ENCODE measurements at places on chromosomes 6 and 20. TPM values are rescaled to one million over a fixed set of nuclear protein-coding genes. Genes with fewer than 3 reads are reported as not detected.
A peak's percentile ranks its signal among the peaks of the same experiment; 100 is the strongest.

The DNPH1 gene
- total RNA-seq, result 70.6 TPM

The FAM110A gene
- total RNA-seq, result 2.9 TPM

The FOXP4 gene
- 3.5 TPM for total RNA-seq

The EPPIN gene
- 0.10 TPM for total RNA-seq

The POLR1H gene
- total RNA-seq, result 35.2 TPM

DNA sequence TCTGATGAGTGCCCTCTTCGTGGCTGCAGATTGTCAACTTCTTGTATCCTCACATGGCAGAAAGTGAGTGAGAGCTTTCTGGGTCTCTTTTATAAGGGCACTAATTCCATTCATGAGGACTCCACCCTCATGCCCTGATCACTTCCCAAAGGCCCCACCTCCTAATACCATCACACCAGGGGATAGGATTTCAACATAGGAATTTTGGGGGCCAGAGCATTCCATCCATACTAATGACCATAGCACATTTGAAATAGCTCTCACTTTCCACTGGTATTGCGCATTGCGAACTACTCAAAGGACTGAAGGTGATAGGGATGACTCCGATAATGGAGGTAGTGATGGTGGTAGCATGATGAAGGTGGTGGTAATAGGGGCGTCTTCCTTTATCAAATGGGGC, 324.3 kb downstream of the PRL start:
- no peak for DNase-seq

DNA sequence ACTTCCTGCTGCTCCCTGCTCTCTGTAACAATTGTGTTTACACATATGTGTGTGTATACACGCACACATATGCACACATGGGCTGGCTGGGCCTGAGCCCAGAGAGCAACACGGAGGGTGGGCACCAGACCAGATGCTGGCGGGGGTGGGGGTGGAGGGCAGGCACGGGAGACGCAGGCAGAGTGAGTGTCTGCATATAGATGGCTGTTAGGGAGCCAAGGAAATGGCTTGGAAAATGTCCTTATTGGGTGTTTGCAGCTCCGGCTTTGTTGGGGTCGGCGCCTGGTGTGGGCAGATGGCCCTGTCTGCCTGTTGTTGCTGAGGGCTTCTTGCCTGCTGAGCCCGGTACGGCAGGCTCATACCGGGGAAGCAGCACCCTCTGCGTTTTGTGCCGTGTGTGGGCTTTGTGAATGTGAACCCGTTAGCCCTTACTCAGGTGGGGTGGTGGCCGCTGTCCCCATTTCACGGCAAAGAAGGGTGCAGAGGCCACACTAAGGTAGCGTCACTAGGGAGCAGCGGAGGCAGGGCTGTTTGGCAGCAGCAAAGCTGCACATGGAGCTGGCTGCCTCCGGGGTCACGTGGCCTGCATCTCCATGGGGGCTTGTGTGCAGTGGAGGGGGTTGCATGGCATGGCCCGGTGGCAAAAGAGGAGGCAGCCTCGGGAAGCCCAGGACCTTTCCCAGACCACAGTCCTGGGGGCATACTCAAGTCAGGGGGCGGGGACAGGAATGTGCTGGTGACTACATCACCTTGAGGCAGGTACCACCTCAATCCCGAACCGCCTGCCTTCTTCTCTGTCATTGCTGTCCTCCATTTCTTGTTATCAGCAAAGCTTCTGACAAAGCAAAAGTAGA, 47.4 kb upstream of the SRF start:
- DNase-seq, result peak; percentile 86

DNA sequence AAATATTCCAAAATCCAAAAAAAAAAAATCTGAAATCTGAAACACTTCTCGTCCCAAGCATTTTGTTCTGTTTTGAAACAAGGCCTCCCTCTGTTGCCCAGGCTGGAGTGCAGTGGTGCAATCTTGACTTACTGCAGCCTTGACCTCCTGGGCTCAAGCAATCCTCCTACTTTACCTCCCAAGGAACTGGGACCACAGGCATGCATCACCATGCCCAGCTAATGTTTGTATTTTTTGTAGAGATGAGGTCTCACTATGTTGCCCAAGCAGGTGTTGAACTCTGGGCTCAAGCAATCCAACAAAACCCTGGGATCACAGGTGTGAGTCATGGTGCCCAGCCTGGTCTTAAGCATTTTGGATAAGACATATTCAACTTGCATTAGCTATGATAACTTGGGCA, 13.6 kb downstream of the SESN1 start:
- DNase-seq, result no peak

GRCh38 chr6:110814102-110815014, 911 bp downstream of the CDK19 start:
- no peak for DNase-seq

DNA sequence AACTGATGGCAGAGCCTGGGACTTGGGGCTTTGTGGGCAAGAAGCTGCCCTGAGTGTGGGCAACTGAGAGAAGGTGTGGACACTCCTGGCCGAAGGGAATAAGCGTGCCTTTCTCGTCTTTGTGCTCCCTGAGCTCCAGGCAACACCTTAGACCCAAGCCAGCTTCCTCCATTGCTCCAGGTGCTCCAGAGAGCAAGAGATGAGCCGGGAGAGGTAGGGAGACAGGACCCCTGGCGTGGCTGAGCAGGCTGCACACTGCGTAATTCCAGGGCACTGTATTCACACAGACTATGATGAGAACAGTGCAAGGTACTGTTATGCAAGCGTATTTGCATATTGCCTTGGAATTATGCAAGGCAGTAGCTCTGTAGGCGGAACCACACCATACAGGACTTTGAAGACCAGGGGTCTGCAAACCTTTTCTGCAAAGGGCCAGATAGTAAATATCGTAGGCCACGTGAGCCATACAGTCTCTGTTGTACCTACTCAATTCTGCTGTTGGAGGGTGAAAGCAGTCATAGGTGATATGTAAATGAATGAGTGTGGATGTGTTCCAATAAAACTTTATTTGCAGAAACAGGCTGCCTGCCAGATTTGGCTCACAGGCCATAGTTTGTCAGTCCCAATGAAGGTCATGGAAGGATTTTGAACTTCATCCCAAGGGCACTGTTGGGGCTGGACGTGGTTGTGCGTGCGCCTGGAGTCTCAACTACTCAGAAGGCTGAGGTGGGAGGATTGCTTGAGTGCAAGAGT, 42.1 kb upstream of the FAM83D start:
- no peak for DNase-seq

- DNase-seq, result no peak
Observed at GRCh38 chr6:154887051-154887450, 108.1 kb upstream of the TIAM2 start.
